ENCODE measurements at places on chromosomes 4 and X.

- DNase-seq = no peak
These were observed 66.8 kb upstream of the MAB21L2 start for GRCh38 chr4:150515135-150515534.

DNA sequence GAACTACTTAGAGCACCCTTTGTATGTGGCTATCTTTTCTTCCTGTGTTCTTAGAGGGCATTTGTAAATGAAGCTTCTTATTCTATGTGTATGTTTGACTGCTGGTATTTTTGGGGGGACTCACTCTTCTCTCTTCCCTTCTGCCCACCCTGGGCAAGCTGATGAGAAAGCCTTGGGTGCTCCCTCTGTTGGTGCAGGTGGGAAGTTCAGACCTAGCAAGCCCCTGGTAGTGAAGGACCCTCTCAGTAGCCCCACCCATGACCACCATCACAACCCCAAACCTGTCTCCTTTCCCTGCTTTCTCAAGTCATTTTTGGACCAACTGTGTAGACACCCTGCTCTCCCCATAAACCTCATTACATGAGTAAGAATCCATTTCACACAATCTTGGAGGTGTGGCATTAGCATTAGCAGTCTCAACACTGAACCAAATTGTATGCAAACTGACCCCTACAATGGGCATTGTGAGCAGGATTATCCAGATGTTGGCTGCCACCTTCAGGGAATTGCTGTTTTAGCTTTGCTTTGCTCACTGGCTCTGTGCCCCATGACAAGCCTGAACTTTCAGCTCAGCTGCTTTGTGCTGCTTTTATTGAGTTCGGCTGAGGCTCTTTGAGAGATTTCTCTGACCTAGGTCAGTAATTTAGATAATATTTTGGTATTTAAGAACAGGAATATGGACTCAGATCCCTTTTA lies 27.9 kb downstream of the TRIM61 start:
- no peak for DNase-seq

- peak; percentile 63 for DNase-seq
These were observed 210.9 kb upstream of the NOCT start for GRCh38 chr4:138804711-138805110.

DNA sequence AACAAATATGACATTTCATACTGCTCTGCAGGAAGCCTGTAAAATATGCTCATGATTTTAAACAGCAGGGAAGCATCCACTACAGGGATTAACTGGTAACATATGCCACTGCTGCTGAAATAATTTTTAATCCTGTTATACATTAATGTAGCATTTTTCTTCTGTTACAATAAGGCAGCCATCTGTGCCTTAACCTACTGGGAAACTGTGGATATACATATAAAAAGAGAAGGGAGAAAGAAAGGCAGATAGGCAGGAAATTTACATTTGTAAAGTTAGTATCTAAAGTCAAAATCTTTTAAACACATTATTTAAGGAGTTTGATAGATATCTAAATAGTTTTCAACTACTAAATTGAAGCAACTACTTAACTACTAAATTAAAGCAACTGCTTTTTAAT lies 514.6 kb upstream of the KLHL4 start:
- DNase-seq = no peak

GRCh38 chr4:87469390-87469789 lies 47.0 kb downstream of the NUDT9 start:
- no peak for DNase-seq

Data from NCI-H226 (cell line).